Activated CD4-positive, CD25-positive, alpha-beta regulatory T cell (primary cell): ENCODE measurements at places on chromosomes 4 and X.

DNA sequence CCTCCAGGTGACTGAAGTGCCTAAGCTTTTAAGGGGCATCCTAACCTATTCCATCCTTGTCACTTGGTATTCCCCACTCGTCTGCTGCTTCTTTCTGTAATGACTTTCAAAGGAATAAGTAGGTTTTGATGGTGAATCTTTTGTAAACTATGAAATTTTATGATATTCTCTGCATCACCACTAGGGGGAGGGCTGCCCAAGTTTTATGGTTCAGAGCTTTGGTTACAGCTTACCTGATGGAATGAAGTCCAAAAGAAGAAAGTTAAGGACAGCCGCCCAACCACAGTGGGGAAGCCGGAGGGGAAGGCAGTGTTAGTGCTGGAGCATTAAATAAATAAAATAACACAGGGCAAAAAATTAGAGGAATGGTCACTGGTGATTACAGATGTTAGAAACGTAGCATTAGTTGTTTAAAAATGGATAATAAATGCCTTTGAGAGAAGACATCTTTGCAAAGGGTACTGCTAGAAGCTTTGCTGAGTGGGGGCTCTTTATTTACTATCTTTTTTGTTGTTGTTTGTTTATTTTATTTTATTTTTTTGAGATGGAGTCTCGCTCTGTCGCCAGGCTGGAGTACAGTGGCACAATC is 204.9 kb downstream of the GBA3 start:
- no peak for DNase-seq

DNA sequence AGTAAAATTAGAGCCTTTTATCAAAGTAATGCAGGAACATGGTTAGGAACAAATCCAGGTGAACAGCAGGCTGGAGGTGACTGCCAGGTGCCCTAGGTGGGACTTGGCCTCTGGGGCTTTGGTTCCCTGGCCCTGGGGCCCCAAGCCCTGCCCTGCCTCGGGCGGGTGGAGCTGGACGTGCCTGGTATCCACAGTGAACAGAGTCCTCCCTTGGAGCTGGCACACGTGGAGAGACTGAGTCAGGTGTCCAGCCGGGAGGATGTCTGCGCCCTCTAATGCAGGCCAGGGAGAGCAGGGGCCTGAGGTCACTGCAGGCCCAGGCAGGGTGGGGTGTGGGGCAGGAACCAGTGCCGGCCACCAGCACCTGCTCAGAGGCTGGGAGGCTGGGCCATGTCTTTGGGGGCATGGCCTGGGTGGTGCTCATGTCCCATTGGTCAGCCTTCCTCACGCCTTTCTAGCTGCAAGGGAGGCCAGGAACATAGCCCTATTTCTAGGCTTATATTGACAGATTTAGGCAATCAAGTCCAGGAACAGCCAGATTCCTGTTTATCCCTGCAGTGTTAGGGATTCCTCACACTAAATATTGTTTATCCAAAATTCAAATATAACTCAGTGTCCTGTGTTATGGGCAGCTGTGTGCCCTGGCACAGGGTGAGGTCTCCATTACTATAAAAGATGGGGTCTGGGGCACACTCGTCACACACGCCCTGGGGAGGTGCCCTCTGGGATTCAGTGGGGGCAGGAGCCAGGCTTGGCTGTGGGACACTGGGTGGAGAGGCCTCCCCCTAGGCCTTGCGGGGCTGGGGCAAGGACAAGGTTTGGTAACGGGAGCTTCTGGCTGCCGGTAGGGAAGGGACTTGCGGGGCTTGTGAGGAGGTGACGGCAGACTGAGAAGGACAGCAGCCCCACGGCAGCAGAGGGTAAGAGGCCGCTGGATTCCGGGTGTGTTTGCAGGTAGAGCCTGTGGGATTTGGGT is 14.3 kb upstream of the NAT8L start:
- no peak for DNase-seq

DNA sequence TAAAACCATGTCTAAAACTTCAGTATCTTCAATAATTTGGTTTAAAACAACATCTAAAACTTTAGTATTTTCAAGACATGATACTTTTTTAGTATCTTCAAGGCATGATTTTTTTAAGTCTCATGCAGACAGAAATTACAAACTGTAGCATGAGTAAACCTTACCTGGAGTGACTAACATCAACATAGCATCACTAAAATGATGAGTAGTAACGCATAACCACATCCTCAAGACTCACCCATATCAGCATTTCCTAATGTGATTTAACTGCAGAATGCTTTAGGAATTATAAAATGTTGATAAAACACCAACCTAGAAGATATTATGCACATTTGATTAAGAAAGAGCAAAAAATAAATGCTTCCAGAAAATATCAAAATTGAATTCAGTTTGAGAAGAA is 19.7 kb upstream of the EDNRA start:
- no peak for DNase-seq

GRCh38 chr4:41647383-41647782 is 101.1 kb downstream of the PHOX2B start:
- no peak for DNase-seq

- DNase-seq, result no peak
Measured at GRCh38 chr4:1051472-1051871, 40.0 kb downstream of the FGFRL1 start.

DNA sequence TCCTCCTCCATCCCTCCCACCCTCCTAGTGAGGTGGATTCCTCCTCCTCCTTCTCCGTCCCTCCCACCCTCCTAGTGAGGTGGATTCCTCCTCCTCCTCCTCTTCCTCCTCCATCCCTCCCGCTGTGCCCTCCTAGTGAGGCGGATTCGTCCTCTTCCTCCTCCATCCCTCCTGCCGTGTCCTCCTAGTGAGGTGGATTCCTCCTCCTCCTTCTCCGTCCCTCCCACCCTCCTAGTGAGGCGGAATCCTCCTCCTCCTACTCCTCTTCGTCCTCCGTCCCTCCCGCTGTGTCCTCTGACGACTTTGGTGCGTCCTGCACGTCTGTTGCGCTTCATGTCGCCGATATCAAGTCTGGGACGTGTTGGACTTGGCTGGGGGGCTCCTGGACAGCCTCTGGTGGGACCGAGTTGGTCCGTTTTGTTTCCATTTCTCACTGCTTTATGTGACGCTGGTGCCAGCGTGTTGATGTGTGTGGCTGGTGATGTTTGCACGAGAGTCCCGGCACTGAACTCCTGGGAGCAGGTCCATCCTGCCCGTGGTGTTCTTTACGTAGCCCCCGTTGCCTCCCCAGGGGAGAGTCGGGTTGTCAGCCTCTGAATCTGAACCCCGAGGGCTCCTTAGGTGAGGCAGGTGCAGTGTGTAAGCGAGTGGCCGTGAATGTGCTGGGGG is 5.4 kb downstream of the AKAP17A start:
- DNase-seq, result no peak

DNA sequence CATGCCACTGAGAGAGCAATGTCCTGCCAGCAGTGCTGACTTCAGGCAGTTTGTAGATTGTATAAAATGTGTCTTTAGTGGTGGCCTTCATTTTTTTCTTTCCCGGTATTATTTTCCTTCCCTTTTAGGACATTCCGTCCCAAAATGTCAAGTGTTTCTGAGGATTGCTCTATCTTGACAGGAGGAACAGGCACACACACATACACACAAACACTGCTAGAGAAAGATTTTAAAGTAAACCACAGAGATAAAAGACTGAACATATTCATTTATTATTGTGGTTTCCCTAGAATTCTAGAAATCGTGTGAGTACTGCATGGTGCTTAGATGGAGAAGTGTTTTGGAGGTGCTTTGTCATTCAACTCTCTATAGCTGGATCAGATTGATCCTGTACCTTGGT is 111.9 kb downstream of the GABRB1 start:
- DNase-seq, result no peak

DNA sequence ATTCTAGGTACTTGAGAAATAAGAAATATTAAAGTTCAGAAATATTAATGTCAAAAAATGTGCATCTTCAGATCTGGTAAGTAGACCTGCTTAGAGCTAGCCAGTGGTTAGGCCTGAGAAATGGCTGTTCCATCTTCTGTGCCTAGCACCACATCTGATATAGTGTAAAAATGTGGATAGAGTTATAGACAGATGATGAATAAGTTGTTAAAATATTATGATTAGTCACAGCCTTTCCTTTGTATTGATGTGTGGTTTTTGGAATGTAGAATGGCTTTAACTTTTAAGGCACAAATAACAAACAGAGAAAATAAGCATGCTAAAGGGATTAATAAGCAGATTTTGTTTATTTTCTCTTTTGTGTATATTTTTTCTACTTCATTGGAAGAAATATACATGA is 133.5 kb upstream of the NUDT6 start:
- DNase-seq, result no peak

GRCh38 chrX:44943007-44943406 is 70.0 kb downstream of the KDM6A start:
- no peak for DNase-seq

DNA sequence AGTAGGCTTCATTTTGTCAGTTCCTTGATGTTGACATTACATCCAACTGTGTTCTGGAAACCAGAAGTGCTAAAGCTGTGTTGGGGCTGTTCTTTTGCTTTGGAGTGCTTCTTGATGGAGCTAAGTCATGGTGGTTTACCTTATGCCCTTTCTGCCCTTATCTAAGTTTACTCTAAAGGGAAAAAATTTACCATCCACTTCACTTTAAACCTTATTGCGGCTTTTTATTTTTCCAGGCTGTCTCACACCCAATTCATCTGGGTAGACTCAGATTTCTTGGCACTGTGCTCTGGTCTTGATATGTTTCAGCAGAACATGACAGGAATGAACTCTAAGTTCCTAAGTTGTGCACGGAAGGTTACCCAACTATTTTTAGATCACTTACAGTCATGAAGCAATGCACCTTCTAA is 104.7 kb upstream of the TTC29 start:
- DNase-seq, result no peak

- no peak for DNase-seq
Measured at GRCh38 chrX:148517176-148517575, 16.8 kb downstream of the AFF2 start.

DNA sequence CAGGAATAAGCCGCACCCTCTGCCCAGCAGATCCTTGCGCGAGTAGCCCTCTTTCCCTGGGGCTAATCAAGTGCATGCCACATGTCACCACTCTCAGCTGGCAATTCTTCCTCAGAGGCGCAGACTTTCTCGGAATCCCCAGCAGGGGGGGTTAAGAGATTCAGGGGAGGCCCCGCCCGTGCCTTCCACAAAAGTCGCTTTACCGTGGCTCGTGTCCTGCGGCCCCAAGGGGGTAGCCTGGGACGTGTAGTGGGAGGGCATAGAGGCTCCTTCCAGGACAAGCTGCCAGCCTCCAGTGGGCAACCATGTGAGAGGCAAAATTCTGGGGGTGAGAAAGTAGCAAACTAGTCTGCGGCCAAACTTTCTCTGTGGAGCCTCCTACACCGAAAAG is 652 bp downstream of the SRPX start:
- no peak for DNase-seq

- no peak for DNase-seq
Measured at GRCh38 chrX:14616301-14616700, 87.0 kb downstream of the GLRA2 start.

DNA sequence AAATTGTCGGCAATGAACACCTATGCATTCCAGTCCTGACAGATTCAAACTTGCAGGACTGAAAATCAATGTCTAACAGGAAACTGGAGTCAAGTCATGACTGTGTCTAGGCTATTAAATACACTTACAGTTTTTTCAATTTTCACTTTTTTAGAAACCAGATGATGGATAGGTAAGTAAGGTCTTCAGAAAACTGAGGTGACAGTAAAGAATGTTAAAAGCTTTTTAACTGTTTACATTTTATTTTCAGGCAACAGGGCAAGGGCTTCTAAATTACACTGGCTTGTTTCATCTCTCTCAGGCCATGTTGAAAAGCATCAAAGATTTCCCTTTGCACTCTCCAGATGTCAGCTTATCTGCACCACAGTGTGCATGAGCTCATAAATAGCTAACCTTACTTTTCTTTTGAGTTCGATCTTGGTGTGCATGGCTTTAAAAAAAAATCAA is 65.2 kb downstream of the SEC24D start:
- no peak for DNase-seq

- DNase-seq, result peak; percentile 11
Measured at GRCh38 chrX:49754233-49754857, 58.6 kb upstream of the PAGE1 start.

- no peak for DNase-seq
Measured at GRCh38 chr4:159103384-159103990, 608 bp downstream of the RAPGEF2 start.

DNA sequence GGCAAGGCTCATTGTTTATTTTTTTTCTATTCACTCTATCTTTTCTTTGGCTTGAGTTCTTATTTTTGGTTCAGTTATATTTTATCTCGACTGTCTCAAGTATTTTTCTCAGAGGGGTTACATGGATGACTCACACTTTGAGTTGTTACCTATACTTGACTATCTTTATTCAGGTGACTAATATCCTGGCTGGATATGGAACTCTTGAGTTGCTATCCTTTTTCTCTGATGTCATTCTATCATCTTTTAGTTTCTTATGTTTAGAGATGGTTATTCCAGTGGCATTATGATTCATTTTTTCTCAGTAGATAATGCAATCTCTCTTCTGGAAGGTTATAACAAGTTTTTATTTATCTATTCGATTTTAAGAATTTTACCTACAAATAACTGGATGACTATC is 117.9 kb downstream of the COX18 start:
- no peak for DNase-seq

GRCh38 chrX:20205927-20206708 is 60.6 kb downstream of the RPS6KA3 start:
- DNase-seq, result no peak

DNA sequence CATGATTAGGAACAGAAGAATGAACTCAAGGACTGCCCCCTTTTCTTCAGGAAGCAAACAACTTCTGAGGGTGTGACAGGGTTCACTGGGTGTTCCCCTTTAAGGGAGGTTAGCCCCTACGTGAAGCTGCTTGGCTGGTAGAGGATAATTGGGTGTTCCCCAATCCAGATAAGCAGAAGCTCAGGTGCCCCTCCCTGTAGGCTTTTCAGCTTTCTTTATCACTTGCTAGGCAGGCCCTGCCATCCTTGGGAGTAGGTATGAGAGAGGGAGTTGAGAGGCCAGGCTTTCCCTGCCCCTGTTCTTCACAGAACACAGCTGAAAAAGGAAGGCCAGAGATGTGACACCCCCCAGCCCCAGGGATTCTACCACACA is 44.2 kb downstream of the RTL9 start:
- DNase-seq, result no peak

DNA sequence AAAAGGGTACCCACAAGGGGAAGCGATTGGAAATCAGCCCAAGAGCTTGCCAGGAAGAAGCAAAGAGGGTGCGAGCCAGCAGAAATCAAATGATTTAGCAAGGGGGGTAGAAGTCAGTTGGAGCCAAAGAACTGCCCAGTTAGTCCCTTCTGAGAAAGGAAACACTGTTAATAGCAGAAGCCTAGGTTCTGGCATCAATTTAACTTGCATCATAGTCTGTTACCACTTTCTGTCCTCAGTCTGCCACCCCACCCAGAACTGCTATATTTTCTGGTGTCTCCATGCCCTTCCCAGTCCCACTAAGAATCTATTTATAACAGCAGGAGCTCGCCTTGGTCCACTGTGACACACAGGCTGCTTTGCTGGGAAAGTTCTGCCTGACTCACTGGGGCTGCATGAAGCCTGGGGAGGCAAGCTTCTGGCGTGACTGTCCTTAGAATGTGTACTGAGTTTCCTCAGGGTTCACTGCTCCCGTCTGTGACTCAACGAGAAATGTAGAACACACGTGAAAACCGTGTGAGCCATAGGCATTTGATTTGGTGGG is 157.8 kb upstream of the TTC29 start:
- DNase-seq, result no peak

- DNase-seq, result no peak
Measured at GRCh38 chr4:22130741-22131140, 182.2 kb upstream of the KCNIP4 start.
